Stimulated activated CD4-positive, alpha-beta T cell treated with anti-CD3 and anti-CD28 coated beads, Interleukin-15, amount 100 ng/mL, for 1 hour (primary cell): ENCODE measurements at places on chromosomes 16 and 17.

GRCh38 chr16:12235110-12235509 lies 258.6 kb downstream of the SNX29 start:
- no peak for DNase-seq

- no peak for DNase-seq
Observed at GRCh38 chr17:385178-385835, 32.7 kb upstream of the RPH3AL start.

GRCh38 chr17:44417553-44417952 lies 28.1 kb upstream of the ITGA2B start:
- no peak for DNase-seq

GRCh38 chr17:13508896-13509295 lies 92.8 kb downstream of the HS3ST3A1 start:
- DNase-seq: no peak

- no peak for DNase-seq
Observed at GRCh38 chr17:4641297-4642195, at the start of gene ALOX15. TSS of gene ALOX15 (minus strand) at chr17:4641678. CDS start at chr17:4641651, 27 bp downstream.

DNA sequence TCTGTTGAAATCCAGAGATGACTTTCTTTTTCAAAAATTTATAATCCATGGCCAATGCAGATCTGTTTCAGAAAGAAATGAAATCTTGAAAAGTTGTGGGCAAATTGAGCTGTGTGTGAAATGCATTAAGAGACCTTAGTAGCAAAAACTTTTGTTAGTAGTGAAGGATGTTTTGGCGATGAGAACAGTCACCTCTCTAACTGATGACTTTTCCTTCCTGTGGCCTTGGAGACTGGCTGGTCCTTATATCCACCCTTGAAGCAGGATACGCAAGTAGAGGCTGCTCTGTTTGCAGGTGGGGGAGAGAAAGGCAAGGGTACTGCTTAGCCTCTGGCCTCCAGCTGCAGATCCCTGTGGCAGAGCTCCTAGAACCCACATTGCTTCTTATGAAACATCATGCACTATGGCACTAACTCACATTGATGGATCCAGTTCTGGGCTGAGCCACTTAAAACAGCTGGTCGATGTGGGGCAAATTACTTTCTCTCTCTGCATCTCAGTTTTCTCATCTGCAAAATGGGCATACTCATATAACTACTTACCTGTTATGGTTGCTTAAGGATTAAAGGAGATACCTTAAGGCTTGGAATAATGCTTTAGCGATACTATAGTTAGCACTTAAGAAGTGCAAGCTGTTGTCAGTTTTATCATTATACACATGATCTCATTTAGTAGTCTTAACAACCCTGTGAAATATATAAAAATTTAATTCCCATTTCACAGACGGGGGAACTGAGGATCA lies 89.3 kb downstream of the SDR42E1 start:
- DNase-seq: no peak

- DNase-seq: no peak
Observed at GRCh38 chr16:3957344-3957980, 76.9 kb upstream of the CREBBP start.

- no peak for DNase-seq
Observed at GRCh38 chr16:74713325-74713724, 12.7 kb upstream of the MLKL start.

DNA sequence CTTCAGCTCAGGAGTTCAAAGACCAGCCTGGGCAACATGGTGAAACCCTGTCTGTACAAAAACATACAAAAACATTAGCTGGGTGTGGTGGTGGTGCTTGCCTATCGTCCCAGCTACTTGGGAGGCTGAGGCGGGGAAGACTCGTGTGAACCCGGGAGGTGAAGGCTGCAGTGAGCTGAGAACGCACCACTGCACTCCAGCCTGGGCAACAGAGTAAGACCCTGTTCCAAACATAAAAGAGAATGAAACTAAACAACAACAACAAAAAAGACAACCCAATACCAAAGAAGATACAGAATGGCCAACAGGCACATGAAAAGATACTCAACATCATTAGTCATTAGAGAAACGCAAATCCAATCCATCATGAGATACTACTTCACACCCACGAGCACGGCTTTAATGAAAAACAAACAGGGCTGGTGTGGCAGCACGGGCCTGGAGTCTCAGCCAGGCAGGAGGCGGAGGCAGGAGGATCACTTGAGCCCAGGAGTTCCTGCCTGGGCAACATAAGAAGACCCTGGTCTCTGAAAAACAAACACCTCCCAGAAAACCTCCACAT lies 7.4 kb upstream of the SLC16A3 start:
- DNase-seq: no peak

DNA sequence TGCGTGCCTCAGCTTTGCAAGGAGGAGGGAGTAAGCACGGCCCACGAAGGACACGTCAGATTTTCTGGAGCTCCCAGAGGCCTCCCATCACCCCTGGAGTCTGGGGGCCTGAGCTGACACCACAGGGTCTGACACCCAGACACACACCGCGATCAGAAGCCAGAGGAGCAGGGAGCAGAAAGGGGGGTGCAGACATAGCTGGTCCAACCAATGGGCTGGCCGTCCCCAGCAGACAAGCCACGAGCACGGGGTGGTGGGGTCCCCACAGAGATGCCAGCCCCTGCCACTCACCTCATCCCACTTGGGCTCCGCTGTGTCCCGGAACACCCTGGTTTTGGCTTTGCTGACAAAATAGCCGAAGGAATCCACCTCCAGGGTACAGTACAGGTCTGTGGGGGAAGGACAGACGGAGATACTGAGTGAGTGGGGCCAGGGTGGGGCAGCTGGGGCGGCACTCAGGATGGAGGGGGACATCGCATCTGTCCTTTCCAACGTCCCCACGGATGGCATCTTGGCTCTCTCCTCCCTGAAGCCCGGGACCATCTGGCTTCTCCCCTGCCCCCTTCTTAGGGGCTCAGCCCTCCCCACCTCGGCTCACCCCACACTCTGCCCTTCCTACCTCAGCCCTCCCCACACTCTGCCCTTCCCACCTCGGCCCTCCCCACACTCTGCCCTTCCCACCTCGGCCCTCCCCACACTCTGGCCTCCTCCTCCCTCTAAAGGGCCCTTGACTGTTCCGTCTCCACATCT lies 53.5 kb downstream of the TIMM22 start:
- no peak for DNase-seq

DNA sequence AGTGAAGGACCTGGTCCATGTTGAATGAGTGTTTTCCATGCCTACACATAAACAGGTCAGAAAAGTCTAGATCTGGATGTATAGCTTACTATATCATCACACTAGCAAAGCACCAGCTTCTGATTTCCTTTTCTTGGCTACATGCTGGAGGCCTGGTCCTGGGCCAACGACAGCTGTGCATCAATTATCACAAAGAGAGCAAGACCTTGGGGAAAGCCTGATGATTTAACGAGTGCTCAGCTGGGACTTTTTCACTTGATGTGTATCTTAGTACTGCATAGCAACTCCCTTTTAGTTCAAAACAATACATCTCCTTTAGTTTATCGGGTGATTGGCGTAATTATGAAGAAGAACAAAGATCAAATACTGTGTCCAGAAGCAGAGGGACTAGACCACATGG lies 358.2 kb downstream of the KIF2B start:
- DNase-seq: no peak

DNA sequence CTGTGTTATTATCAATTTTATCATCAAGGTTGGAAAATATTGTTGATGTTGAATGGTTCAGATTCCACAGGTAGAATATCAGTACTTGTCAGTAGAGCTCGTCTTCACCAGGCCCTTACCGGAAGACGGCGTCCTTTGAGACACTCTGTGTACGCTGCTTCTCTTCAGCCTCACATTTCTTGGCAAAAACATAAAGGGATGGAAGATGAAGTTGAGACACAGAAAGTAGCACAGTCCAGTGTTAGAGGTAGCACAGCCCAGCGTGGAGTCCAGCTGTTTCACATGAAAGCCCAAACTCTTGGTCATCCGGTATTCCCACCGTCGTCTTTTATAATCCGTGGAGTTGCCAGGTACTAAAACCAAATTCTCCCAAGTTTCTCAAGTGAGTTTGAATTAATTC lies 30.4 kb downstream of the ATP2C2 start:
- DNase-seq: no peak

DNA sequence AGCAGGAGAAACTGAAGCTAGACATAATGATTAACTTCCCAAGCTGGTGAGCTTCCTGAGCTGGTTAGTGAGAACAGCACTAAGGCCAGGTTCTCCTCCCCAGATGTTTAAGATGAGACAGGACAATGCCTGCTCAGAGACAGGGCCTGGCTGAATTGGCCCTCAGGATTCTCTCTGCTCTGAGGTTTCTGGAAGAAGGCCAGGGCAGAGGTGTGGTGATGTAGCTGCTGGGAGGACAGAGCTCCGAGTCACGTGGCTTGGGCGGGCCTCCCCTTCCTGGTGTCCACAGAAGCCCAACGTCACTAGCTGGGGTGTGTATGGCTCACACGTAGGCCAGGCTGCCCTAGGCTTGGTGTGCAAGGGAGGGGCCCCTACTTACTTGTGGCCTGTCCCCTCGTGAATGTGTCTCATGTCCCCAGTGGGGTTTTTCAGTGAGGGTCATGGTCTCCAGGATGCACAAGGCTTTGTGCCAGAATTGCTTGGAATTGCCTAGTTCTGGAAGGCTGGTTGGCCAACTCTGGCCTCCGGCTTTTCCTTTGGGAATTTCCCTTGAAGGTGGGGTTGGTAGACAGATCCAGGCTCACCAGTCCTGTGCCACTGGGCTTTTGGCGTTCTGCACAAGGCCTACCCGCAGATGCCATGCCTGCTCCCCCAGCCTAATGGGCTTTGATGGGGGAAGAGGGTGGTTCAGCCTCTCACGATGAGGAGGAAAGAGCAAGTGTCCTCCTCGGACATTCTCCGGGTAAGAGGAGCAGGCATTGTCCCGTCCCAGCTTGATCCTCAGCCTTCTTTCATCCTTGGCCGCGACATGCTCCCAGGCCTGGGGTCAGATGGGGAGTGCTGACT lies 3.4 kb downstream of the NOD2 start:
- no peak for DNase-seq

- no peak for DNase-seq
Observed at GRCh38 chr16:14088155-14088753, 17.1 kb downstream of the MRTFB start.

GRCh38 chr16:87464691-87465300 lies 28.0 kb downstream of the ZCCHC14 start:
- DNase-seq: no peak

DNA sequence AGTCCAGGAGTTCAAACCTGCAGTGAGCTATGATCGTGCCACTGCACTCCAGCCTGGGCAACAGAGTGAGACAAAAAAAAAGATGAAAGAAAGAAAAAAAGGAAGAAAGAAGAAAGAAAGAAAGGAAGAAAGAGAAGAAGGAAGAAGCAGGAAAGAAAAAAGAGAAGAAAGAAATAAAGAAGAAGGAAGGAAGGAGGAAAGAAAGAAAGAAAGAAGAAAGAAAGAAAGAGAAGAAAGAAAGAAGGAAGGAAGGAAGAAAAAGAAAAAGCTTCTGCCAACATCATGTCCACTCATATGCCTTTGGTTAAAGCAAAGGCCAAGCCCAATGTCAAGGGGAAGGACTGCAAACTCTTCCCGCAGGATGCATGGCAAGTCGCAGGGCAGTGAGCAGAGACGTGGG lies 143.2 kb downstream of the IRX3 start:
- DNase-seq: no peak

DNA sequence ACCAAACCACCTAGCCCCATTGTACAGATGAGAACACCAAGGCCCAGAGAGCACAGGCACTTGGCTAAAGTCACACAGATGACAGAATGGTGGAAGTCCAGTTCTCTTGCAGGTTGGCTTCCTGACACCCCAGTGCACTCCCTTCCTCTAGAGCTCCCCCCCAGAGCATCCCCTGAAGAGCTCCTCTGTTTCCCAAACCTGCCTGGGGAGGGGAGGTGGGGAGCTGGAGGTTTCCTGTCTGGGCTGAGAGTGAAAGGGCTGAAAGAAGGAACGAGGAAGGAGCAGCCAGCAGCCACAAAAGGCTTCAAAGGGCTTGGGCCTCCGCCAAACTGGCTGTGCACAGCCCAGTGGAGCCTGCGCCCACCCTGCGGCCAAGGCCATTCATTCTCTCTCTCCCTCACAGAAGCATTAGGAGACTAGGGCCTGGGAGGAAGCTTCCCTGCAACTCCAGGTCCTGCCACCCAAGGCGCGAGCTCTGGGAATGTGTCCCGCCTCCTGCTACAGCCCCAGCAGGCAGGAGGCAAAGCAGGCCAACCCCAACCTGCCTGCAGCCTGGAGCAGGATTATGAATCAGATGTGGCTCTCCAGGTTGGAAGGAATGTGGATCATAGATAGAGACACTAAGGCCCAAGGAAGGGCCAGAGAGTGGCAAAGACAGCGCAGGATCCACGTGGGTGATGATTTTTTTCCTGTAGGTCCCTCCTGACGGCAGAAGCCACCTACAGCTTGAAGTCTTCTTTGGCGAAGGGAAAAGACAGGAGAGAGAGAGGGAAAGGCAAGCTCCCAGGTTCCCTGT lies 913 bp downstream of the SLC13A5 start:
- DNase-seq: no peak

DNA sequence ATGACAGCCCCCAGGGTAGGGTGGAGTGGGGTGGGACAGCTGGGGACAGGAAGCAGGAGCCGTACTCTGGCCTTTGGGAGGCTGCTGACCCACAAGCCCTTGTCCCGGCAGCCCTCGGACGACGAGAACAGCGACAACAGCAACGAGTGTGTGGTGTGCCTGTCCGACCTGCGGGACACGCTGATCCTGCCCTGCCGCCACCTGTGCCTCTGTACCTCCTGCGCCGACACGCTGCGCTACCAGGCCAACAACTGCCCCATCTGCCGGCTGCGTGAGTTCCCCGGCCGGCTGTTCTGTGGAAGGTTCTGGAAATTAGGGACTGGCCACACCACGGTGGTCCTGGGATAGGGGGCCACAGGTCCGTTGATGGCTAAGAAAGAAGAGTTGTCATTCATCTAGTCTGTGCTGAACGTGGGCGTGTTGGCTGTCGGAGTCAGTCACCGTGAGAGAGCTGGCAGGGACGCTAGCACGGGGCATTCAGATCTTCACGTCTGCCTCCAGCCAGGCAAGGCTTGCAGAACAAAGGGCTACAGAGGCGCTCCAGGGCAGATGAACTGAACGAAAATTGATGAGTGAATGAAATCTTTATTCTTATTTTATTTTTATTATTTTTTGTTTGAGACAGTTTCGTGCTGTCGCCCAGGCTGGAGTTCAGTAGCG lies 19.8 kb upstream of the NUDT16L1 start:
- no peak for DNase-seq

GRCh38 chr17:74513987-74514631 lies 17.2 kb downstream of the CD300LB start:
- no peak for DNase-seq
